ENCODE measurements at places on chromosomes 12 and 14.

GRCh38 chr14:60184146-60184904 lies 19.1 kb upstream of the DHRS7 start:
- DNase-seq = peak; percentile 89

- no peak for DNase-seq
These were observed 15.9 kb downstream of the DENND5B start for GRCh38 chr12:31574803-31575575.

GRCh38 chr14:90159146-90159545 lies 97.2 kb upstream of the PSMC1 start:
- no peak for DNase-seq

DNA sequence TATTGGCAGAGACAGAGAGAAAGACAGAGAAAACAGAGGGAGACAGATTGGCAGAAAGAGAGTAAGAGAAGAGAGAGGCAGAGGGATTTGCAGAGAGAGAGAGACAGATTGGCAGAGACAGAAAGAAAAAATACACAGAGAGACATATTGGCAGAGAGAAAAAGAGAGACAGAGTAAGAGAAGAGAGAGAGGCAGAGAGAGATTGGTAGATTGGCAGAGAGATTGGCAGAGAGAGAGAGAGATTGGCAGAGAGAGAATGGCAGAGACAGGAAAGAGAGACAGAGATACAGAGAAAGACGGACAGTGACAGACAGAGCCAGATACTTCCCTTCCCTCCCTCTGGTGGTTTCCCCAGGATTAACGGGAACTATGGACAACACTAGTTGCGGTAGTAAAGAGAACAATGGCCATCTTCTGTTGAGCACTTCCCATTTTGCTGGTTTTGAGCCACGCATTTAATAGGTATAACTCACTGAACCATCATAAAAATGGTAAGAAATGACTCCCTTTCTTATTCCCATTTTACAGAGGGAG lies 2.6 kb upstream of the NOS1 start:
- no peak for DNase-seq

DNA sequence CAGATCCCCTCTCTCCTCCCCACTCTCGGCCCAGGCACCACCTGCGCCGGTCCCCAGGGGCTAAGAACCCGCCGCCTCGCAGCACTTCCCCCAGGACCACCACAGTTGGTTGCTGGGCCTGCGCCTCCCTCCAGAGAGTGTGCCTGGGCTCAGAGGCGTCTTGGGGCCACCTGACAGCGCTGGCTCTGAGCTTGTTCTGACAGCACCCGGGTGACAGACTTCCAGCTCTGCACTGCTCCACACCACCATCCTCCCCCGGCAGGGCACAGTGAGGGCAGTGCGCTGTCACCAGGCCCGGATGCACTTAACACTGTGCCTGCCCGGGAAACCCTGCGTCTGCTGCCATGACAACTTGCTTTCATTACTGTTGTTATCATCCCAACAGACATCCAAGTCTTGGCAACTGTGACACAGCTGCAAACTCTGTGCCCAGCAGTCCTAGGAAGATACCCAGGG lies 6.6 kb downstream of the BRF1 start:
- DNase-seq = peak; percentile 85

GRCh38 chr14:38774162-38774561 lies 328.9 kb downstream of the SEC23A start:
- DNase-seq = no peak

DNA sequence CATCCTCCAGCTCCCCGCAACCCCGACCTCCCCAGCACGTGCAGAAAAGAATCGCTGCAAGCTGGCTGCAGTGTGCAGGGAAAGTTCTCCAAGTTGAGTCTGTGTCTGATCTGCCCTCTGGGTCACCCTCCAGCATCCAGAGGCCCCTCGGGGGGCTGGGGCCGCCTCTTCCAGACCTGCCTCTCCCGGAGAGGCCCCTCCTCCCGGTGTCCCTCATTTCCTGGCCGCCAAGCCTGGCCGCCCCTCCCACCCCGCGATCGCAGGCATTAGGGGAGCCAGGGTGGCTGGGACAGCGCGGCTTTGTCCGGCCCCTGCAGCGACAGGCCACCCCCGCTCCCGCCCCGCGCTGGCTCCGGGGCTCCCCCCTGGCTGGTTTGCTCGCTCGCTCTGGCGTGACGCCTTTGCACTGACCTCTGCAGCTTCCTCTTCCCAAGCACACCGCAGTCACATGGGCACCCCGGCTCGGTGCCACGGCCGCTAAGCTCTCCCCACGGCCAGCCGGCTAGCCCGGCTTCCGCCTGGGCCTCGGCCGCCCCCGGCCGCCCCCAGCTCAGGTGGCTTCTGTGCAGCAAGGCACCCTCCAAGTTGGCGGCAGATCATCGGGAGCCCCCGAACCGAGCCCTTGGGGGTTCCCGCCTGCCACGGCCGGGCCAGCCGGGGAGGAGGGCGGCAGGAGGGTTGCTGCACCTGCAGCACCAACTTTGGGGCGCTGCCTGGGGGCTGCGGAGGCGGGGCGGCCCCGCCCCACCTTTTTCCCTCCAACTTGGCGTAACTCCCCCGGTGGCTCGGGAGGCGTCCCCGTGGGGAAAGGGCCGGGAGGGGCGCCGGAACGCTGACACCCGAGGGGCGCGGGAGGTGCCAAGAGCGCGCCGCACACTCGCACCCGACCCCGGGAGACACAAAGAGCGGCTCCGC lies 43.7 kb downstream of the KDM2B start:
- peak; percentile 51 for DNase-seq

DNA sequence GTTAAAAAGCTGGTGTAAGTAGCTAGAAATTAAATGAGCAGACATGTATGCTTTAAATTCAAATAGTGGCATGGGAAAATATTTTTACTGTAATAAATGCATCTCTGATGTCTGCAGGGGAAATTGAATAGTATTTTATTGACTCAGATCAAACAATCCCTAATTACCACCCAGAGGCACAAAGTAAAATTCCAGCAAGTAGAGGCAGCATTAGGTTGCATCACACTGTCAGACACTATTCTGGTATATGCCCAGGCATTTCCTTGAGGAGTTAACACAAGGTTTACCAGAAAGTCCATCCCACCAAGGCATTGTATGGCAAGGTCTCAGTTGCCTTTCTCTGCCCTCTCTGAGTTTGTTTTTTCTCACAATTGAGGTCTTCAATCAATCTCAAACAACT lies 201.6 kb upstream of the KITLG start:
- DNase-seq = no peak

DNA sequence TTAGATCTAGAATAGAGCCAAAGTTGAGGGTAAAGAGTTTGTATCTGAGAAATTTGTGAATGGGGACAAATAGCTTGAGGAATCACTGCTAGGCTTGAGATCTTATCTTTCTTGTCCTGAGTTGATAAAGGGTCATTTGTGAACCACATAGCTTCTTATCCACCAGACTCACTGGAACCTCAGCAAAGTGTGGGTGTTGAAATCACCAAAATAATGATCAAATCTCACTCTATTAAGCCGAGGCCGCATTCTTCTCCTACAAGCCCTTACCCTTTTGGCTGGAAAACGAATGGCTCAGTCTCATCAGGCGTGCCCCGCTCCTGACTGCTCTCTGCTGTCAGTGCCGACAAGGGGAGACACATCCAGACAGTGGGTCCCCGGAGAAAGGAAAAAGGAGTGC lies 240.6 kb downstream of the EGLN3 start:
- DNase-seq = no peak
